ENCODE measurements at places on chromosomes 11 and 22.

DNA sequence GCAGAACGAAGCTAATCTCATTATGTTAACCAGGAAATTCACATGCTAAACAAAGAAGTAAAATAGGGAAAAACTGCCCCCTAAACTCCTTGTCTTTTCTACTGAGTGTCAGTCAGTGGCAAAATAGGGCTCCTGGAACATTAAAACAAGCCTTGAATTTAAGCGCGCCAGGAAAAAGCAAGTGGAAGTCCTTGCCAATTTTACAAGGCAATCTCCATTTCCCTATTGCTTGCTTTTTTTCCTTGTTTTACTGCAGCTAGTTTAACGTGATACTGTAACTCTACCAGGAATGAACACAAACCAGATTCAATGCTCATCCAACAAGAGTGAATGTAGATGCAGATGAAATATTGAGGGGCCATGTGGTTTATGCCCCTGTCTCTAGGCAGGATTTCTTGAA is 28.1 kb upstream of the KIRREL3 start:
- no peak for DNase-seq

DNA sequence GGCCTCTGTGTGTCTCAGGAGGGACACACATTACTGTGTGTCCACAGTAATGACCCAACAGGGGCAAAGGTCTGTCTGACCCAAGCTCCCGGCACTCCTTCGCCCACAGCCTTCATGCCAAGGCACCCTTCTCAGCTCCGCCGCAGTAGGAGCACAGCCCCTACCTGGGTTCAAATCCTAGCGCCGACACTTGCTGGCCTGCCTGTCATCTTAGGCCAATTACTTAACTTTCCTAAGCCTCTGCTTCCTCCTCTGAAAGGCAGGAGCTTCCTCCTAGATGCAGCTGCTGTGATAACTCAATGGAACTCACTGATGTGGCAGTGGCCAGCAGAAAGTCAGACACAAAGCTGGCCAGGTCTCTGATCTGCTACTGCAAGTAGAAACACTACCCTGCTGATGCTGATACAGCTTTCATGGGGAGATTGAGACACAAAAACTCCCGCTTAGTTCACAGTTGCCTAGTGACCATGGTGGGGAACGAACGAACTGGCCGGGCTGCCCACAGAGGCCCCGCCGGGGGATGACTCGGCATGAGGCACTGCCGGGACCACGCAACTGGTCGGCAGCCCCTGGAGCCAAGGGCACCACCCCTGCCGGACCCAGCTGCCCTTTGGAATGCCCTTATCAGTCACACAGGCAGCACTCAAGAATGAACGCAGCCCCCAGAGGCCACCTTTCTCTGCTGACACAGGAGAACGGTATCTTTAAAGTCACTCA is 8.1 kb downstream of the EHD1 start:
- no peak for DNase-seq

DNA sequence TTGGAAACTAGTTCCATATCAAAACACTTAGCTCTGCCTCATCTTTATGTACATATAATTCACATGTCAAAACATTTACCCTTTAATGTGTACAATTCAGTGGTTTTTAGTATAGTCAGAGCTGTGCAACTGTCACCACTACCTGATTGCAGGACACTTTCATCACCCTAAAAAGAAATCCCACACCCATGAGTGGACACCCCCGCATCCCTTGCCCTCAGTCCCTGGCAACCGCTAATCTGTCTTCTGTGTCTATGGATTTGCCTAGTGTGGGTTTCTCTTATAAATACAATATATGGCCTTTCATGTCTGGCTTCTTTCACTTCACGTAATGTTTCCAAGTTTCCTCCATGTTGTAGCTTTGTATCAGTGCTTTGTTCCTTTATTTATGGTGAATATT is 8.6 kb upstream of the EMID1 start:
- no peak for DNase-seq

- DNase-seq: no peak
These were observed 576.5 kb upstream of the B3GAT1 start for GRCh38 chr11:134988495-134988894.

DNA sequence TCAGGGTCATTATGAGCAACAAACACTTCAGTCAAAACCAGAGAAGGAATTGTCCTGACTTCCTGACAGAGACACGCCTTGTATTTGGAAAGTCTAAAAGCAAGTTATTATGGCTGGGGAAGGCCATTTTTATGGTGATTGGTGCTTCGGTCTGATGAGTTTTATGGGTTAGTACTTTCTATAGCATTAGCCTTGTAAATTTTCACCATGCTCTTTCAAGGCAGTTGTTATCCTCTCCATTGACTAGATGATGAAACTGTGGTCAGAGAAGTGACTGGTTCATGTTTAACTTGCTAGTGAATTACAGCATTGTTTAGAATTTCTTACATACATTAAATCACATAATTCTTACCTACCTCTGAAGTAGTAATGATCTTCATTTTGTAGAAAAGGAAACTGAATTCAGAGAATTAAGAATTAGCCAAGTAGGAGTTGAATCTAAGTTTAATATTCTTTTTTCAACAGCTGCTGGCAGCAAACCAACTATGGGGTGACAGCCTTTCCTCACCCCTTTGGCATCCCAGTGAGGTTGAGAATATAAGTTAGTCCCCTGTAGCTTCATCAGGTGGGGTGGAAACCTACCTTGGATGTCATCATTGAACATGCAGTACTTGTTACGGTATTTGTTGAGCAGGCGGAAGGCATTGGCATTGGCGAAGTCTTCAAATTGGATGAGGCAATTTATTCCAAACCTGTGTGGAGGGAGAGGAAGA is 90.0 kb downstream of the CCDC81 start:
- no peak for DNase-seq

GRCh38 chr11:27693398-27693797 is 6.9 kb downstream of the BDNF start:
- DNase-seq: no peak

- no peak for DNase-seq
These were observed 70.2 kb upstream of the NAV2 start for GRCh38 chr11:19642185-19643158.

DNA sequence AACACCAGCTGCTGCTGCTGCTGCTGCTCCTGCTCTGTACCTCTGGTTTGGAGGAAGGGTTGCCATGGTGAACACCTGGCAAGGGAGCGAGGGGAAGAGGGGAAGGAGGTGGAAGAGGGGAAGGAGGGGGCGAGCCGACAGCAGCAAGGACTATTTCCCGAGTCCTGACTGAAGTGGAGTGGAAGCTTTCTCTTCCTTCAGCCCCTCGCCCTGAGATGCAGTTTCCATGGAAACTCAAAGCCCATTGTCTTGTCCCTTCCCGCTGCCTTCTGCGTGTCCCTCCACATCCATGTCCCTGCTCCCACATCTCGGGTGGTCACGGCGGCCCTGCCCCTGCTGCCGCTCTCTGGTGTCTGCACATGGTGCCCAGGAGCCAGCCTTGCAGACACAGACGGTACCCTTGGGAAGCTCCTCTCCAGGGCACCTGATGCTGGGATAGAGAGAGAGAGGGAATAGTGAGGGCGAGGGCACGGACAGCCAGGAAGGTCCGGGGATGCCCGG is 28.6 kb downstream of the FAM83F start:
- DNase-seq: no peak

DNA sequence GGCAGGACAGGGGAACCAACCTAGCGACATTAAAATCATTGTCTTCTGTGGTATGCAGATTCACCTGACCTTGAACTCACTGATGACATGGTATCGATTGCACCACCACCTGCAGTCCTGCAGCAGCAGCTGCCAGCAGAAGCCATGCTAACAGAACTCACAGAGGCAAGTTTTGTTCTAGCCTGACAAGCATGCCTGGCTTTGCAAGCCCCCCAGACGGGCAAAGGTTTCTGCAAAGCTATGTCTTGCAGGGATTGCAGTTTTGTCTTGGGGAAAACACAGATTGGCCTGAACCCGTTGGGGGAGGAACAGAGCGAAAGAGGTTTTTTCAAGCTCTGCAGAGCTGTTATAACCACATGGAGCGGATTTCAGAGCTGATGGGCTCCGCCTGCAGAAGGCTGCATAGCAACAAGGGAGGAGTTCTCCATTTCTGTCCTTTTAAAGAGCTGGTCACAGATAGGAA is 221.0 kb downstream of the HIPK3 start:
- DNase-seq: peak; percentile 25

- DNase-seq: no peak
These were observed 90.4 kb downstream of the HIPK3 start for GRCh38 chr11:33347490-33348125.

DNA sequence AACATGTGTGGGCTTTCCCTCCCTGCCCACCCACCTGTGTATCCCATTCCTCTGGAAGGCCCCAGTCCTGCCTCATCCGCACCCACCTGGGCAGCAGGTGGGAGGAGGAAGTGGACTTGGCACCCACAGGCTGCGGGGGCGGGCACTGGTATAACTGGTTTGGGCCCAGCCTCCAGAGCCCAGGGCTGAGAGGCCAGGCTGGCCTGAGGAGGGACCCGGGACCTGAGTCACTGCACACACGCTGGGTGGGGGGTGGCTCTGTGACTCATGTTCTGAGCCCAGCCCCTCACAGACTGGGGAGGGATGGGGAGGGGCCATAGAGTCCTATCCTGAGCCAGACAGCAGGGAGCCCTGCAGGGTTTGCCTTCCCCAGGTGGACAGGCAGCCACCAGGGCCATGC is 16.7 kb downstream of the PHLDA2 start:
- no peak for DNase-seq

- DNase-seq: no peak
These were observed 372.7 kb upstream of the FAT3 start for GRCh38 chr11:91851908-91852307.

- no peak for DNase-seq
These were observed 116.5 kb downstream of the C11orf58 start for GRCh38 chr11:16854979-16855378.

- no peak for DNase-seq
These were observed 584 bp downstream of the NOX4 start for GRCh38 chr11:89490602-89490980.

- DNase-seq: peak; percentile 83
These were observed 21.9 kb downstream of the SUN2 start for GRCh38 chr22:38733724-38734381.

GRCh38 chr11:117998664-117999353 is 12.6 kb downstream of the IL10RA start:
- DNase-seq: no peak

GRCh38 chr11:129224538-129224937 is 32.4 kb upstream of the ARHGAP32 start:
- no peak for DNase-seq

- no peak for DNase-seq
These were observed 791.1 kb downstream of the NTM start for GRCh38 chr11:132161403-132162078.

- no peak for DNase-seq
These were observed 8.1 kb downstream of the TMA7B start for GRCh38 chr22:39967996-39968972.

DNA sequence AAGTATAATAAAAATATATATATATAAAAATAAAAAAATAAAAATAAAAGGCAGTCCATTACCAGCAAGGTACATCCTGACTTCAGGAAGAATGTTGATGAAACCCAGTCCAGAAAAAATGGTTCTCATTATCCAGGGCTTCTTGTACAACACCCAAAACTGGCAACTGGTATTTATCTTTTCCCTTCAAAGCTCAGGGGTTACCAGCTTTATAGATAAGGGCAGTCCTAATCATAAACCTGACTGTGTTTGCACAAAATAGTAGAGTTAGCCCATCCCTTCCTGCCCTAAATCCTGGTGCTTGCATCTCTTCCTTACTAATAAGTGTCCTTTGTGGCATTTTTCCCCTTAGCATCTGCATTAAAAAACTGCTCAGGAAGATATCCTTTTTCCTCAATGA is 97.5 kb downstream of the CSTPP1 start:
- DNase-seq: no peak

DNA sequence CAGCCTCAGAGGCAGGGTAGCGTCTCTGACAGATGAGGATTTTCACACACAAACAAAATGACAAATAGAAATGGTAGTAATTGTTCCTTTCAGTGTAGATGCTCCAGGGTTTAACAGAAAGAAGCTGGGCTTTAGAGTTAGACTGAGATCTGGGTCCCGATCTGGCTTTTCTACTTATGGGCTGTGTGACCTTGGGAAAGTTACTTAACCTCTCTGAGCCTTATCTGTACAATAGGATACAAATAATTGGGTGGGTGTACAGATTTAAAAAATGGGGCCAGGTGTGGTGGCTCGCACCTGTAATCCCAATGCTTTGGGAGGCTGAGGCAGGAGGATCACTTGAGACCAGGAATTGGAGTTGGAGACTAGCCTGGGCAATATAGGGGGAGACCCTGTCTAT is 204.9 kb downstream of the CEP164 start:
- DNase-seq: no peak

DNA sequence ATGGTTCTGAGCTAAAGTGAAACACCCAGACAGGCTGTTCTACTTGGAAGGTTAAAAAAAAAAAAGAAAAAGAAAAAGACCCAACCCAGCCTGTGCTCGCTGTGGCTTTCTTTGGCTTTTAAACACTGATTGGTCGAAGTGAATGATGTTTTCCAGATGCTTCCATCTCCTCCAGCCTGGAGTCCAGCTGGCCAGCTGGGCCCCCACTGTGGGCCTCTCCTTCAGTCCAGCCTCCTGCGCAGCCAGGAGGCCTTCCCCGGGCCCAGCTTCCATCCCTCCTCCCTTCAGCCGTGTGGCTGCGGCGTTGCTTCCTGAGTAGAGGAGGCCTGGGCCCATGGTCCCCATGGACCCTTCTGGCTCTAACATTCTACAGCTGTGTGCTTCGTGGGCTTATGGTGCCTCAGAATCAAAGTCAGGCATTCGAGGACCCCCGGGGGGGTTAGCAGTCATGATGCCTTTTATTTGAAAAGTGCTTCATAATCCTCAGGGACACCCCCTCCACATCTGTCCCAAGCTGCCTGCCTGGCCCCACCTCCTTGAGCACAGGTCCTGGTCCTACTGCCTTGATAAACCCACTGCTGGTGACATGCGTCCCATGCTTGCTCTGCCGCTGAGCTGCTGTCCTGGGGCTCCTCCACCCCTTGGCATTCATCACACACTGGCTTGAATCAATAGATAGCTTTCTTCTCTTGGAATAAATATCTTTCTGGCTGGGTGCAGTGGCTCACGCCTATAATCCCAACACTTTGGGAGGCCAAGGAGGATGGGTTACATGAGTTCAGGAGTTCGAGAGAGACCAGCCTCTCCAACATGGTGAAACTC is 42.2 kb upstream of the FBLN1 start:
- DNase-seq: no peak

GRCh38 chr11:94876645-94877442 is 96.5 kb downstream of the CWC15 start:
- peak; percentile 67 for DNase-seq

- DNase-seq: no peak
These were observed 1.0 kb upstream of the NPAS4 start for GRCh38 chr11:66419825-66420224.

DNA sequence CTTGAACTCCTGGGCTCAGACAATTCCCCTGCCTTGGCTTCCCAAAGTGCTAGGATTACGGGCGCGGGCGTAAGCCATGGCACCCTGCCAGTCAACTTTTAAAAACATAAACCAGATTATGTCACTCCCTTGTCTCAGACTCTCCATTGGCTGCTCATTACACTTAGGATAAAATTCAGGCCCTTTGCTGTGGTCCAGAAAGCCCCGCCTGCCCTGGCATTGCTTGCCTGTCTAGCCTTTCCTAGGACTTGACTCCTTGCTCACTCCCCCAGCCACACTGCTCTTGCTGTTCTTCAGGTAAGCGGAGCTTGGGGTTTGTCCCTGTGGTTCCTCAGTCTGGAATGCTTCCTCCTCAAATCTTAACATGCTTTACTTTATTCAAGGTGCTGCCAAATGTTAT is 30.5 kb downstream of the DIXDC1 start:
- DNase-seq: no peak
